ENCODE measurements at places on chromosomes 1 and 21.

- DNase-seq, result no peak
- H3K27me3 ChIP-seq, result peaks cover under 1% of the 10 kb centered on the region
- H3K4me1 ChIP-seq, result no peaks in the 10 kb centered on the region
- no peaks in the 10 kb centered on the region for H3K36me3 ChIP-seq
- H3K27ac ChIP-seq, result no peak overlapping the region
Observed at GRCh38 chr1:11525516-11525915, 46.6 kb downstream of the DISP3 start.

DNA sequence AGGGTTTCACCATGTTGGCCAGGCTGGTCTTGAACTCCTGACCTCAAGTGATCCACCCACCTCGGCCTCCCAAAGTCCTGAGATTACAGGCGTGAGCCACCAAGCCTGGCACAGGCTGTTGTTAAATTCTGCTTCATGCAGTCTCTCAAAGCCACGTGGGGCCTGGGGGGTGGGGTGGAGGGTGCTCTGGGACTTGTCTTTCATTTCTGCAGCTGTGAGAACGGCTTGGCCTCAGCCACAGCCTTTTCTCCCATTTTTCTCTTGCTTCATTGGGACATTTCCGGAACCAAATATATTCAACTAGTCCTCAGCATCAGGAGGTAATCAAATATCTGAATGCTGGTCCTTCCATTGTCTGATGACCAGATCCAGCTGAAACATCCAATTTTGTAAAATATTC lies 27.6 kb upstream of the KCNE2 start:
- H3K27ac ChIP-seq, result no peak overlapping the region
- no peak for DNase-seq
- H3K4me3 ChIP-seq, result no peak overlapping the region
- H3K27me3 ChIP-seq, result no peaks in the 10 kb centered on the region
- H3K4me1 ChIP-seq, result no peaks in the 10 kb centered on the region

GRCh38 chr1:53144201-53144600 lies 1.8 kb upstream of the SLC1A7 start:
- no peaks in the 10 kb centered on the region for H3K27me3 ChIP-seq
- peaks cover 9% of the 10 kb centered on the region for H3K4me1 ChIP-seq
- no peak overlapping the region for H3K4me3 ChIP-seq
- DNase-seq, result no peak
- no peak overlapping the region for H3K27ac ChIP-seq

GRCh38 chr1:18573170-18573569 lies 57.5 kb upstream of the PAX7 start:
- H3K4me1 ChIP-seq, result no peaks in the 10 kb centered on the region
- H3K27me3 ChIP-seq, result peaks cover 47% of the 10 kb centered on the region
- no peak for DNase-seq
- H3K36me3 ChIP-seq, result no peaks in the 10 kb centered on the region

GRCh38 chr1:162922201-162922600 lies 61.2 kb upstream of the CCDC190 start:
- no peaks in the 10 kb centered on the region for H3K27me3 ChIP-seq
- no peak overlapping the region for H3K27ac ChIP-seq
- no peaks in the 10 kb centered on the region for H3K4me1 ChIP-seq
- DNase-seq, result no peak
- H3K36me3 ChIP-seq, result no peaks in the 10 kb centered on the region
- no peak overlapping the region for H3K4me3 ChIP-seq

GRCh38 chr1:170682169-170682568 lies 18.2 kb downstream of the PRRX1 start:
- H3K27ac ChIP-seq, result no peak overlapping the region
- no peaks in the 10 kb centered on the region for H3K36me3 ChIP-seq
- no peaks in the 10 kb centered on the region for H3K4me1 ChIP-seq
- H3K27me3 ChIP-seq, result no peaks in the 10 kb centered on the region
- H3K4me3 ChIP-seq, result no peak overlapping the region

GRCh38 chr21:23463365-23463764 lies 2143.9 kb downstream of the MRPL39 start:
- no peaks in the 10 kb centered on the region for H3K4me1 ChIP-seq
- no peaks in the 10 kb centered on the region for H3K36me3 ChIP-seq
- H3K4me3 ChIP-seq, result no peak overlapping the region

DNA sequence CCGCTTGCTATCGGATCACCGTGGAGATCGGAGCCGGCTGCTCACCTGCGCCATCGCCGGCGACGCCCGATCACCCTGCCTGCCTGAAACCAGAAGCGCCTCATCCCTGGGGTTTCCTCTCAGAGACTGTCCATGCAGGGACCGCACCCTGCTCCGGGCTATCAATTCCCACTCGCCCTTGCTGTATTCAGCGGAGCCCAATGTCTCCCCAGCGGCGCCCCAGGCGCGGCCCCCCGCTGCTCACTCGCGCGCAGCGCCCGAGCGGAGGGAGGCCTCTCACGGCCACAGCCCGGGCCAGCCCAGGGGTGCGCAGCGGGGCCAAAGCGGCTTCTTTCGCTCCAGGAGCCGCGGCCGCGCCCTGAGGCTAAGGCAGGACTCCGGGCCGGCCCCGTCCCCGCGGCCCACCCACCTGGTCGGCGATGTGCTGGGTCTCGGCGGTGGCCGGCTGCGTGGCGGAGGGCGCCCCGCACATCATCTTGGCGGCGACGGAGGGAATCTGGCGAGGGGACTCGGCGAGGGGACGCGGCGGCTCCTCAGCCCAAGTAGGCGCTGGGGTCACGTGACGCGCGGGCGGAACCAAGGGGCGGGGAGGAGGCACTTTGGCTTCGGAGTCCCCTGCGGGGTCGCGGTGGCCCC lies at the start of gene CSTB:
CSTB (minus strand) TSS at position 514 of the 636 bp plus-strand sequence; CDS start at position 475, 39 bp downstream.
- peak within 1 kb of the TSS; percentile 77 for H3K4me3 ChIP-seq
- H3K27ac ChIP-seq, result peak within 1 kb of the TSS; percentile 92
- peaks cover 42% of the 10 kb centered on the region for H3K4me1 ChIP-seq
- peak; percentile 79 for DNase-seq
- no peaks in the 10 kb centered on the region for H3K27me3 ChIP-seq

Measured in left lung (tissue), 14 donors.